ENCODE measurements at places on chromosomes 13 and 19.

GRCh38 chr13:106118050-106118449 is 417.4 kb downstream of the EFNB2 start:
- no peak for DNase-seq

- DNase-seq = no peak
Observed at GRCh38 chr19:50717891-50718254, 1.7 kb downstream of the SHANK1 start.

DNA sequence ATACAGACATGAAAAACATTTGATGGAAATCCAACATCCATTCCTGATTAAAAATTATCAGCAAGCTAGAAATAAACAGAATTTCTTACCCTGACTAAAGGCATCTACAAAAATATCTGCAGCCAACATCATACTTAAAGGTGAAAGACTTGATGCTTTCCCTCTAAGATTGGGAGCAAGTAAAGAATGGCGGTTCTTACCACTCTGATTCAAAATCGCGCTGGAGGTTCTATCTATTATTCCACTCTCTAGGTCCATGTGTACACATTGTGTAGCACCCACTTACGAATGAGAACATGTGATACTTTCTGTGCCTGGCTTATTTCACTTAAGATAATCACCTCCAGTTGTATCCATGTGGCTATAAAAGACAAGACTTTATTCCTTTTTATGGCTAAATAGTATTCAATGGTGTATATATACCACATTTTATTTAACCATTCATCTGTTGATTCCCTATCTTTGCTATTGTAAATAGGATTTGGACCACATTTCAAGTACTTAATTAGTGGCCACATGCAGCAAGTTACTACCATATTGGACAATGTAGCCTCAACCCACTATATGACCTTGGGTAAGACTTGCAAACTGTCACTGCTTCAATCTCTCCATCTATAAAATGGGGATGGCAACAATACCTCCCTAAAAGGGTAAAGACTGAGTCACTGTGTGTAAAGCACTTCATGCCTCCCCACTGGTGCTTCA is 38.4 kb upstream of the CYP2A7 start:
- DNase-seq = no peak

GRCh38 chr13:29573190-29573589 is 22.3 kb downstream of the SLC7A1 start:
- no peak for DNase-seq

DNA sequence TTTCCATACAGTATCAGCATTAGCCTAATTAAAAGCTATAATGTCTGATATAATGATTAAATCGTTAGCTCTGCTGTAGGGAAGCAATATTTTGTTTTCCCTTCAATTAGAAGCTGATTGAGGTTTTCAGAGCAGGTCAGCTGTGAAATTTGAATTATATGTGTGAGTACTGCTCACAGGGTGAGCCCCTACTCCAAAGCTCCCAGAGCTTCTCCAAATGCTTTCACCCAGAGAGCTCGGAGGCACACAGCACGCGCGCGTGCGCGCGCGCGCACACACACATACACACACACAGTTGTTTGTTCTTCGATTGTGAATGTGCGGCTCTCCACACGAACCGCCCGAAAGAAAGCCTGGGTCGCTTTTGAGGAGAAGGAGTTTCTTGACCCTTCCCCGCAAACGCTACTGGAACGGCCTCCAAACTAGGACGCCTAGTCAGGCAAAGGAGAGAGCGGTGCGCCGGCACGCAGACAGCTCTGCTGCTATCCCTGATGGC is 4.8 kb upstream of the SOX1 start:
- no peak for DNase-seq

DNA sequence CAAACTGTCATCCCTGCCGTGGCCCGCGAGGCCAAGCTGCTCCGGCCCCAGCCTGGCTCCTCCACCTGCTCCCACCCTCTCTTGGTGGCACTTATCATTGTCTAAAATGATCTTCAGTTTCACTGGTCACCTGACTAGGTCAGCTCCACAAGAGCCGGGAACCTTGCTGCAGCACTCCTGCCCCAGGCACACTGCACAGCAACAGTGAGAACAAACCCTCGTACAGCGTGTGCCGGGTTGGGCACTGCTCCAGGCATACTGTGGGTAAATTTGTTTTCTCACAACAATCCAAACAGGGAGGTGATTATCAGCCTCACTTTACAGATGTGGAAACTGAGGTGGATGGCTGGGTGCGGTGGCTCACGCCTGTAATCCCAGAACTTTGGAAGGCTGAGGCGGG is 8.9 kb downstream of the DEDD2 start:
- no peak for DNase-seq

DNA sequence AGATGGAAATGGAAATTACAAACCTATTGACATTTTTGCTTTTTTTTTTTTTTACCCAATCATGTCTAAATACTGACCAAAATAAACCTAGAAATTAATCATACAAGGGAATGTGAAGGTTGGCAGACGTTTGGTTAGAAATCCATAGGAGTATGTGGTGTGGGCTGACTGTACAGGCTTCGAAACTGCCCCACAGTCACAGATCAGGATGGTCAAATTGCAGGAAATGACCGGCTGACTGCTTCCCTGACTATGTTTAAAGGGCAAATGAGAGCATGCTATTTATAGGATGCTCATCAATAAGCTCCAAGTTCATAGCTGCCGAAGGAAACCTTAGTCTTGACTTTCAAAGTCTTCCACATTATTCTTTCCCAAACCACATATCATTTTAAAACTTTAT is 118.4 kb downstream of the COG6 start:
- no peak for DNase-seq

GRCh38 chr13:76439546-76439945 is 446.7 kb downstream of the KCTD12 start:
- no peak for DNase-seq

- DNase-seq = no peak
Observed at GRCh38 chr19:12773571-12773970, 1.8 kb downstream of the HOOK2 start.

- DNase-seq = no peak
Observed at GRCh38 chr19:15575406-15575805, 39.6 kb upstream of the CYP4F8 start.

DNA sequence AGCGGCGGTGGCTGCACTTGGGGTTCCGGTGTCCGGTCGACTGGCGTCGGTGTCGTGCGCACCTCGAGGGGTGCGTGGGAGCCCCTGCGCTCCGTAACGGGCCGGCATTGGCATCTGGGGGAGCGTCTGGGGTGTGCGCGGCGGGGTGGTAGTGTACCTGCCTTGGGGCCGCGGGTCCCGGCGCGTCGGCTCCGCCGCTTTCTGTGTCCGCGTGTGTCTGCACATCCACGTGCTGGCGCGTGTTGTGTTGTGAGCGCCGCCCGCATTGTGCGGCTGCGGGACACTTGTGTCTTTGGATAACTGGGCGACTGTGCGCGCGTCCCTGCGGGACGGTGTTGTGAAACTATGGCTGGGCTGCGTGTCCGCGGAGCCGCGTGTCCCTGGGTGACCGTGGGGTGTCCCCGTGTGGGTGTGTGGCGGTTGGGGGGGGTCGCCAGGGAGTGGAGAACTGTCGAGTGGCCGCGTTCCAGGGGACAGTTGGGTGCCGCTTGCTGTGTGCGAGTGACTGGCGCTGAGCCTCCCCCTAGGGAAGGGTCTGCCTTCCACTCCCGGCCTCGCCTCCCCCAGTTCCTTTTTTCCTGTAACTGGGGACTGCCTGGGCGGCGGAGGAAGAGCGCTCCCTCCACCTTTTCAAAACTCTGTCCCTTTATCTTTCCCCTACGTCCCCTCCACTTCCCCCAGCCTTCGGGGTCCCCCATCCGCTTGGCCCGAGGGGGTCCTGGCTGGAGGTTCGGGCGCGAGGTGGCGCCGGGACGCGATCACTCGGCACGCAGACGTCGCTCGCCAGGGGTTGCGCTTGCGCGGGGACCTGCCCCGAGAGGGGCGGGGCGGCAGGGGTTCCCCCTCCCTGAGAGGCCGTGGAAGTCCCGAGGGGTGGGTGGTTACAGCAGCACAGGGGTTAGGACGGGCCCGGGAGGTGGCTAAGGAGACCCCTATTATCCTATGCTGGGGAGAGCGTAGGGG is 5.7 kb upstream of the NFIC start:
- DNase-seq = no peak

All from left forelimb (tissue), 1 donor.